Bronchial epithelial cell (primary cell): ENCODE measurements at places on chromosomes 3 and 15. TPM values are rescaled to one million over a fixed set of nuclear protein-coding genes. Genes with fewer than 3 reads are reported as not detected.

Gene CIP2A
- 0.79 and 1.5 TPM in 2 replicates for total RNA-seq

Gene RTP3
- total RNA-seq: not detected in 2 replicates

Gene LRRC3B
- total RNA-seq: not detected in 2 replicates

Gene VEPH1
- total RNA-seq: 0.64 and 1.3 TPM in 2 replicates

Gene ACVR2B
- total RNA-seq: 1.9 and 4.5 TPM in 2 replicates

Gene CHRNA7
- under 0.01 TPM in 2 replicates for total RNA-seq

Gene CCRL2
- total RNA-seq: 0.13 and 0.26 TPM in 2 replicates

Gene NOX5
- under 0.01 TPM in 1 of 2 replicates, not detected in the other for total RNA-seq

Gene EPHA6
- total RNA-seq: 0.26 and 0.64 TPM in 2 replicates

Gene SAMD7
- not detected in 2 replicates for total RNA-seq

Gene GP5
- under 0.01 TPM in 2 replicates for total RNA-seq

Gene NPAP1
- total RNA-seq: not detected in 2 replicates

Gene MNS1
- not detected in 2 replicates for total RNA-seq

Gene CHDH
- under 0.01 and 0.13 TPM in 2 replicates for total RNA-seq

Gene GABRA5
- total RNA-seq: not detected in 2 replicates

Gene TMEM40
- 19.0 and 43.8 TPM in 2 replicates for total RNA-seq

Gene ATP13A4
- total RNA-seq: 4.2 and 37.3 TPM in 2 replicates

GRCh38 chr3:190345027-190345821, 23.0 kb upstream of the CLDN1 start:
- peak; percentile 99 for DNase-seq

DNA sequence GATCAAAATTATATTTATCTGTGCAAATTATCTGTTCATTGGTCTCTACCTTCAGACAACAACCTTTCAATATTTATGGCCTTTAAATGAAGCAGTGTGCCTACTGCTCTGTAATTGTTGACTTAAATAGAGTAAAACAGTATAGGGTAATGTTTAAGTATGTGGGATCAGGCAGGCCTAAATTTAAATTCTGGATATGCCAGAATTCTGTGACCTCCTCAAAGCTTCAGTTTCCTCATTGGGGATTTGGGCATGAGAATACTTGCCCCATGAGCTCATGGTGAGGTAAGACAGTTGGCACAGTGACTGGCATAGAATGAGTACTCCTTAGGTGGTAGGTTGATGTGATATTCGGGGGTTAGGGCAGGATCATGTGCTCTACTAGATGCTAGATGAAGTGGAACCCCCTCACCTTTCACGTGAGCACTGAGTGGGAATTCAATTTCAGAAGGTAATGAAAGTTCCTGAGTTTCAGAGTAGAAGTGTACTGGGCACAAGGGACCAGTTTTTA, 14.9 kb downstream of the ARL8B start:
- peak; percentile 88 for DNase-seq

DNA sequence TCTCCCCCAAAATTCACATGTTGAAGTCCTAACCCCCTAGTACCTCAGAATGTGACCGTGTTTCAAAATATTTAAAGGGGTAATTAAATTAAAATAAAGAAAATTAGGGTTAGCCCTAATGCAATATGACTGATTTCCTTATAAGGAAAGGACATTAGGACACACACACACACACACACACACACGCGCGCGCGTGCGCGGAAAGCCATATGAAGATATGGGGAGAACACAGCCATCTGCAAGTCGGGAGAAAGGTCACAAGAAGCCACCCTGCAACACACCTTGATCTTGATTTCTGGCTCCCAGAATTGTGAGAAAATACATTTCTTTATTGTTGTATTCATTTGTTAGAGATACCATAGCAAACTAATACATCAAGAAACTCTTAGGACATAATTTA, 54.6 kb upstream of the STXBP5L start:
- DNase-seq: no peak

- DNase-seq: no peak
Observed at GRCh38 chr3:9019259-9019961, 56.1 kb upstream of the RAD18 start.

DNA sequence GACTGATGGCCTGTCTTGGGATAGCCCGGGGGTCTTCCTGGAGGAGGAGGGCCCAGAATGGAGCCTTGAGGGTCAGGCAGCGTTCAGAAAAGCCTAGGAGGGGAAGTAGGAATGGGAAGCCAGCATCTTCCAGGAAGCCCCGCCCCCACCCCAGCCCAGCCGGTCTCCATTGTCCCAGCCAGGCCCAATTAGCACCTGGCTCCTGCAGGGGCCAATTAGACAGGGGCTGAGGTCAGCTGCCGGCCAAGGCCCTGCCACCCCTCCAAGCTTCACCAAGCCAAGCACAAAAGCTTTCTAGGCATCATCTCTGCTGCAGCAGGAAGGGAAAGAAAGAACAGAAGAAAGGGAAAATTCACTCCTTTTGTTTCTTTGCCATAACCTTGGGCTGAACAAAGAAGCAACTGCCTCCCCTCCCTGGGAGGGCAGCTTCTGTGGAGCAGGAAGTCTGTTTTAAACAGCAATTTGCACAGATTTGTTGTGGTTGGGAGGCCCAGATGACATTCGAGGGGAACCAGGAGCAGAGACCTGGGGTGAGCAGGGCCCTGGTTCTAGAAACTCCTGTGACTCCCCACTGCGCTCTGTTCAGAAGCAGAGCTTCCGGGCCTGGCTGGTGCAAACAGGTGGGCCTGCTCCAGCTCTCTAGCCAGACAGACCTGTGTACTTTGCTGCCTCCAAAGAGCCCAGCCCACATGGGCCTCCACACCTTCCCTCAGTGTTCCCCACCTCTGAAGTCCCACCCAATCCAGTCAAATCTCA, 47.7 kb downstream of the CYP11A1 start:
- DNase-seq: no peak

GRCh38 chr15:81534124-81534523, 160.1 kb upstream of the TMC3 start:
- no peak for DNase-seq

DNA sequence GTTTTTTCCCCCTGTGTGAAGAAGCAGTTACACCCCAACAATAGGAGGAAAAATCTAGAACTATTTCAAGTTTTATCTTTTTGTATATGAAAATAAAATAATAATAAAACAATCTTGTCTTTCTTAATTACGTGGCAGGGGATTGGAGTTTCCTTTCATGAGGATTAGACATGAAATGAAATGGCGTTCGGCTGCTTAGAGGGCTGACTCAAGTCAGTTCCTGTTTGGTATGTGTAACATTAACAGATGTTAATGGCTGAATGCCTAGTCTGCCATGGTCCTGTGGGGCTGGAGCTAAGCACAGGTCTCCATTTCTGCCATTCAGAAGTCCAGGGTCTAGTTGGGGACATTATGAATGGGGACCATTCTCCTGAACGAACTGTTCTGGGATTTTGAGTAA, 3.1 kb upstream of the EXOG start:
- peak; percentile 7 for DNase-seq

DNA sequence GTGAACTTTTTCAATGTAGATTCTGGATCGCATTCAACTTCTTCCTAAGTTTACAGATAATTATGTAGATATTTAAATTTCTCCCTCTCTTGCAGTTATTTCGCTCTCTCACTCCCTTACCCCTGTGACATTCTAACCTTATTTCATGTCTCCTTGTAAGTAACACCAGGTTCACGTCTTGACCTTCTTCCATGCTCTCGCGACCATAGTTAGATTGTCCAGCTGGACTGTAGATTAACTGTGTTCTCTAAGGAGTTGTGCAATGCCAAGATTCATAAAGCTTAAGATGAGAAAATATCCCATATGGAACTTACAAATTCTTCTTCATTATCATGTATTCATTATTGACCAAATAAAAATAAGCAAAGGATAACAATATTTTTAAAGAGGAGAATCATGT, 430.5 kb downstream of the GABRG3 start:
- DNase-seq: no peak

GRCh38 chr3:127789990-127790881, 32.1 kb downstream of the MGLL start:
- peak; percentile 13 for DNase-seq

DNA sequence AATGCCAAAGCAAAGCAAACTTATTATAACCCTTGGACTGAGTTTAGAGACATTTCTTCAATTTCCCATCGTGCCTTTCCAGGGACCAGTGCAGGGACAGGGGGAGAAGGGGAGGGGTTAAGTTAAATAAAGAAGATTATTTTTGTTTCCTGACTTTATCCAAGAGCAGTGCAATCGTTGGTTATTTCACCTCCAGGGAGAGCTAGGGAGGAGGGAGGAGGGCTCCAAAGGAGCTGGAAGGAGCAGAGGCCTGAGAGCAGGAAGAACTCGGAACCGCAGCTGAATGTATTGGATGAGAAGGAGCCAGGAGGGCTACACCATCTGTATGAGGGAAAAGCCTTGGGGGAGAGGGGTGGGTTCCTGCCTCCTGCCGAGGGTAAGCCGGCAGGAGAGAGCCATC, 20.7 kb downstream of the HAPLN3 start:
- no peak for DNase-seq

- no peak for DNase-seq
Observed at GRCh38 chr3:96331341-96331740, 483.1 kb upstream of the EPHA6 start.

- no peak for DNase-seq
Observed at GRCh38 chr15:66832664-66833063, 130.6 kb downstream of the SMAD6 start.

- DNase-seq: no peak
Observed at GRCh38 chr3:190019006-190019405, 101.7 kb downstream of the P3H2 start.

GRCh38 chr3:152524198-152525140, 255.7 kb downstream of the MBNL1 start:
- DNase-seq: peak; percentile 64

DNA sequence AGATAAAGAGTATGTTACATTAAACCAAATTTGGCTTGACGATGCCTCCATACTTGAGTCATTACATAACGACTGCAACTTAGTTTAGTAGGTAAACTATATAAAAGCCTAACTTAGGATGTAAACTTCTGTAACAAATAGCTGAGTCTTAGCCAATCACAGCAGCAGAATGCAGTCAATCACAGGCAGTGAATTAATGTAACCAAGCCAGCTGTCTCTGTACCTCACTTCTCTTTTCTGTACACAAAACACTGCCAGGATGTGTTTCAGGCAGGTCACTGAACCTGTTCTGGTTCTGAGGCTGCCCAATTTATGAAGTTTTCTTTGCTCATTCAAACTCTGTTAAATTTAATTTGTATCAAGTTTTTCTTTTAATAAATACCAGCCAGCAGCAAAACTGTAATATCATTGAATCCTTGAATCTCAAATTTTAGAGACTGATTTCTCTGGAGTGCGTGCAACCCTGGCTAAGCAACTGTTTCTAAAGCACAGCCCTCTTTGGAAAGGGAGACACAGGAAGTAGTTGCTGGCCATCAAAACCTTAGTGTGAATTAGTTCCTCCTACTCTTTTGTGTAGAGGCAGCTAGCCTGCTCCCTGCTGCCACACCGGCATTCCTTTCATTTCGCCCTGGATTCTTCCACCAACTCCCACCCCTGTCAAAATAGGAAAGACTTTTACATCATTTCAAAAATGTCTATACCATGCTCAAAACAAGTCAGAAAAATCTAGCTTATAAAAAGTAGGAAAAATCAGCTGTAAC, 15.2 kb downstream of the RFTN1 start:
- DNase-seq: no peak

GRCh38 chr3:23650371-23651140, 155.2 kb upstream of the UBE2E1 start:
- DNase-seq: peak; percentile 96

- DNase-seq: peak; percentile 33
Observed at GRCh38 chr3:32865383-32865782, 47.6 kb downstream of the TRIM71 start.

GRCh38 chr3:56795829-56796185, 5.9 kb downstream of the ARHGEF3 start:
- DNase-seq: no peak

GRCh38 chr3:37291275-37291700, 116.9 kb upstream of the LRRFIP2 start:
- DNase-seq: peak; percentile 81

DNA sequence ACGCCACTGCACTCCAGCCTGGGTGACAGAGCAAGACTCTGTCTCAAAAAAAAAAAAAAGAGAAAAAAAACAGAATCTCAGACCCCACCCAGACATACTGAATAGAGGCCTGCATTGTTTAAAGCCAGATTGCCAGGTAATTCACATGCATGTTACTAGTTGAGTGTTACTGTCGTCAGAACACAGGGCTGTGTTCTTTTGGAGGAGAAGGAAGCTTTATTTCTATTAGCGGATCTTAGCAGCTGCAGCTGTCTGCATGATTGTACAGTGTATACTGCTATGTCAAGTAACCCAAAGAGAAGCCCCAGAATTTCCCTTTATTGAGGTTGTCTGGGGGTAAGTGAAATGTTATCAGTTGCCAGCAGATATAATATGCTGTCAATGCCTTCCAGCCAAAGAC, 496.6 kb upstream of the NAALADL2 start:
- DNase-seq: no peak

DNA sequence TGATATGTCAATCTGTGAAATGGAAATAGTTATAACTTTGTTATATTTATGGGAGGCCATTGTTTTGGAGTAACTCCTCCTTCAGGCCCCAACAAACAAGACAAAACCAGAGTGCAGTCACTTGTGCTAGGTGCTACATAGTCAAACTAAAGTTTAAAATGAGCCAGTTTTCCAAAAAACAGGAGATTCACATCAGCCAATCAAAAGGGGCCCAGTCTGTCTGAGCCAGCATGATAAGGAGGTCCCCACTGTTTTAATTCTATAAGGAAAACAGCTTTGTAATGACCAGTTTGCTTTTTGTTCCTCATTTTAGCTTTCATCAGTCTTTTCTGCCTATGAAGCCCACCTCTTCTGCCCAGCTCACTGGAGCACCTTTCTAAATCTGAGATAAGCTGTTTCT, 94.7 kb upstream of the SLC7A14 start:
- DNase-seq: no peak

DNA sequence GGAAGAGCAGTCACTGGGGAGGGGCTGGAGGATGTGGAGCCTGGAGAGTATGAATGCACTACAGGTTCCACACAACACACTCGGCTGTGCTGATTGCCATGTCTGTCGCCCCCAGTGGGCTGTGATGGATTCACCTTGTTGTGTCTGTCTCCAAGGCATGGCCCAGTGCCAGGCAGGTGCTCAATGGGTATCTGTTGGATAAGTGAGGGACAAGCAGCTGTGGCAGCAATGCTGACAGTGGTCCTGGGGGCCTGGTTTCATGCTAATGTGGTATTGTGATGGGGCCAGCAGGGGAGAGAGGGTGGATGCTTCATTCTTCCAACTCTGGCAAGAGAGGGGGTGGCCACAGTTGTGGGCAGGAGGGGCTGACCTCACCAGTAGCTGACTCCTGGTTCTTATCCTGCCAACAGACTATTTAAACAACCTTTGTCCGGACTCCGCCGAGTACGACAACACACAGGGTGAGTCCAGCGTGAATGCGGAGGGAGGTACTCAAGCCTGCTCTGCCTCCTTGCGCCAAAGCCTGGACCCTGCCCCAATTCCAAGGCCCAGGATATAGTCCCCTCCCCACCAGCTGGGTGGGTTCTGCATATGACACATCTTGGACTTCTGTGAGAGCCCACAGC, 47.3 kb upstream of the NR2C2 start:
- no peak for DNase-seq

- DNase-seq: no peak
Observed at GRCh38 chr15:64459066-64459781, 1.2 kb upstream of the ZNF609 start.

DNA sequence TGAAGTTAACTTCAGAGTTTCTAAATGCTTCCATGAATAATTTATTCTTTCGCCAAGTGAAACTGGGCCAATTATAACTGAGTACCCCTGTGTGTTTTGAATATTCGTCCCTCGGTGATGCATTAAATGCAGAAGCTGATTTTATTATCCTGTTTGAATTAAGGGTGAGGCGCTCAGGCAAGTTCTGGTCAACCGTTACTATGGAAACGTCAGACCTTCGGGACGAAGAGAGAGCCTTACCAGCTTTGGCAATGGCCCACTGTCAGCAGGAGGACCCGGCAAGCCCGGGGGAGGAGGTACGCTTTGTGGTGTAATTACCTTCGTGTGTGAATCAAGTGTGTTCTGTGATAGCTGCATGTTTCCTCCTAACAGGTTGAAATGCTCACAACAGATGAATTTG, 239.8 kb downstream of the ITPR1 start:
- DNase-seq: no peak
